ENCODE measurements at places on chromosomes 5 and 9.
A peak's percentile ranks its signal among the peaks of the same experiment; 100 is the strongest.

GRCh38 chr5:43802119-43802518 lies 199.1 kb downstream of the NNT start:
- DNase-seq, result peak; percentile 52

GRCh38 chr5:12413585-12413984 lies 509.3 kb upstream of the CTNND2 start:
- no peak for DNase-seq

- DNase-seq, result peak; percentile 43
These were observed 10.4 kb downstream of the CXXC5 start for GRCh38 chr5:139658501-139658927.

- DNase-seq, result no peak
These were observed 5.5 kb downstream of the CAMSAP1 start for GRCh38 chr9:135901826-135902225.
